ENCODE measurements at places on chromosomes 4 and X.

GRCh38 chr4:17336524-17336961, 175.3 kb downstream of the QDPR start:
- no peak for DNase-seq

- DNase-seq = no peak
Observed at GRCh38 chr4:31272331-31273061, 552.3 kb downstream of the PCDH7 start.

- no peak for DNase-seq
Observed at GRCh38 chr4:140227286-140227685, 73.3 kb upstream of the MAML3 start.

DNA sequence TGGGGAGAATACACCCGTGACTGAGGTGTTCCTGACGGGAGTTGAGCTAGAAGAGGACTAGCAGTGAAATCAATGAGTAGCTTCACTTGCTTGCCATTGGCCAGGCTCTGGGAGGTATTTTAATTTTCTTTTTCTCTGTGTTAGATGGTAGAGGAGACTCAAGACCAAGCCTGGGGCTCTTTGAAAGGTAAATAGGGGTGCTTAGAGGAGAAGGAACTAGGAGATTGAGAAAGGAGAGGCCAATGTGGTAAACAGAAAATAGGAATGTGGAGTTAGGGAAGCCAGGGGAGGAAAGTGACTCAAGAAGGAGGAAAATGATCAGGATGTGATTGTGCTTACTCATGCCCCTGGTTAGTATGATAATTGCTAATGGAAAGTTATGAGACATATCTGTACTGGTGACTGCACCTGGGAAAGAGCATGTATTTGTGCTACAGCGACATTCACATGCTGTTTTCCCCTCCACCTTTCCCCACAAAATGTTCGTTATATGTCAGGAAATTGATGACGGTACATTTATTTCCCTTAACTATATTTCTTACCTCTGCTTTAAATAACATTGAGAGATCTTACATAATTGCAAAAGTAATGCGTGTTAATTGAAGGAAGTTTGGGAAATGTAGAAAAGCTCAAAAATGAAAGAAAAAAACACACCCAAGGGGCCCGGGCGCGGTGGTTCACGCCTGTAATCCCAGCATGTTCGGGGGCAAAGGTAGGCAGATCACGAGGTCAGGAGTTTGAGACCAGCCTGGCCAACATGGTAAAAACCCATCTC, 16.9 kb upstream of the LRBA start:
- no peak for DNase-seq

GRCh38 chr4:163448540-163449203, 24.9 kb downstream of the TKTL2 start:
- DNase-seq = no peak

- DNase-seq = no peak
Observed at GRCh38 chr4:18880871-18881270, 859.3 kb upstream of the LCORL start.

GRCh38 chr4:18508786-18509185, 487.2 kb upstream of the LCORL start:
- no peak for DNase-seq

DNA sequence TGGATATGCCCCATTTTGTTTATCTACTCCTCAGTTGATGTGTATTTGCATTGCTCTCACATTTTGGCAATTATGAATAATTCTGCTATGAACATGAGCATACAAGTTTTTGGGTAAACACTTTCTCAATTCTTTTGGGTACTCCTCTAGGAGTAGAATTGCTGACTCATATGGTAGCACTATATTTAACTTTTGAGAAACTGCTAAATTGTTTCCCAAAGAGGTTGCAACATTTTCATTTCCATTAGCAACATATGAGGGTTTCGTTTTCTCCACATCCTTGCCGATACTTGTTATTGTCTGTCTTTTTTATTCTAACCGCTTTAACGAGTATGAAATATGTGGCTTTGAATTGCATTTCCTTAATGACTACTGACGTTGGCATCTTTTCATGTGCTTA, 185.4 kb downstream of the TSPAN5 start:
- no peak for DNase-seq

DNA sequence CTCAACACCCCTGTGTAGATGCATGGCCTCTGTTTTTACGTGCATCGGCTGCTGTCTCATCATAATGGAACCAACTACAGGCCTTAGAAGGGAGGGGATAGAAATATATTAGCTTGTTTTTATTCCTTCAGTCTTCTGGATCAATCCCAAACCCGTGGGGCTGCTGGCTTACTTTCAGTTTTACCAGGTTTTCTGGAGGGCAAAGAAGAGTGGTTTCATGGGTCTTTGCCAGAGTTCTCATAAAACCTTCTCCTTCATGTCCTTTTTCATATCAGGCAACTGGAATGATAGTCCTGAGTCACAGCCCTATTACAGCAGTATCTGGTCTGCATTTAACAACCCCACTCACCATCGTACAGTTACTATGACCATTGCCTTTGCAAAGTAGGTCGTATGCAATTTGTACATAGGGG, 34.6 kb downstream of the PPP2R2C start:
- no peak for DNase-seq

DNA sequence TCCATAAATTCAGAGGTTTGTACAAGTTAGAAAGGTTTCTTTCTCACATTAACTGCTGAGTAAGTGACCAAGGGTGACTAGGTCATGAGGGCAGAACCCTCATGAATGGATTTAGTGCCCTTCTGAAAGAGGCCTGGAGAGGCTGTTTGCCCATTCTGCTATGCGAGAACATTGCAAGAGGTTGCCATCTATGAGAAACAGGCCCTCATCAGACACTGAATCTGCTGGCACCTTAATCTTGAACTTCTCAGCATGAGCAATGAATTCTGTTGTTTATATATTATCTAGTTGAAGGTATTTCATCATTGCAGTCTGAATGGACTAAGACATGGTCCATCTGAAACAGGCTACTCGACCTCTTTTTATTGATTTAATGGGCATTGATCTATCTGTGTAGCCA, 96.2 kb upstream of the GPRIN3 start:
- no peak for DNase-seq

DNA sequence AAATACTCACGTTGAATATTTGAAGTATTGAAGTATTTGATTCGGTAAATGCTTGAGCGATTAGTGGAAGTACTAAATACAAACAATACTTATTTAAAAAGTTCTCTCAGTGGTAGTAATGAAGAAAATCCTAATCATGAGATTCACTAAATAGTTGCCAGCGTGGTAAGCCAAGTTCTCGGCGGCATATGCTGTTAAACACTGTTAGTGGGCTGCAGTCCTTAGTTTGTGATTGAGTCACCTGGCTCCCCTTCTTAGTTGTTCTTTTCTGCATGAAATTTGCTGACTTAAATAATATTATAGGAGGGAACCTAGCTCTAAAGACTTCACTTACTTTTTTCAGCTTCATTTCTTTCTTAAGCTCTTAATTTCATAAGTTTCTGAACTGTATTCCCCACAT, 51.4 kb downstream of the STIM2 start:
- no peak for DNase-seq

DNA sequence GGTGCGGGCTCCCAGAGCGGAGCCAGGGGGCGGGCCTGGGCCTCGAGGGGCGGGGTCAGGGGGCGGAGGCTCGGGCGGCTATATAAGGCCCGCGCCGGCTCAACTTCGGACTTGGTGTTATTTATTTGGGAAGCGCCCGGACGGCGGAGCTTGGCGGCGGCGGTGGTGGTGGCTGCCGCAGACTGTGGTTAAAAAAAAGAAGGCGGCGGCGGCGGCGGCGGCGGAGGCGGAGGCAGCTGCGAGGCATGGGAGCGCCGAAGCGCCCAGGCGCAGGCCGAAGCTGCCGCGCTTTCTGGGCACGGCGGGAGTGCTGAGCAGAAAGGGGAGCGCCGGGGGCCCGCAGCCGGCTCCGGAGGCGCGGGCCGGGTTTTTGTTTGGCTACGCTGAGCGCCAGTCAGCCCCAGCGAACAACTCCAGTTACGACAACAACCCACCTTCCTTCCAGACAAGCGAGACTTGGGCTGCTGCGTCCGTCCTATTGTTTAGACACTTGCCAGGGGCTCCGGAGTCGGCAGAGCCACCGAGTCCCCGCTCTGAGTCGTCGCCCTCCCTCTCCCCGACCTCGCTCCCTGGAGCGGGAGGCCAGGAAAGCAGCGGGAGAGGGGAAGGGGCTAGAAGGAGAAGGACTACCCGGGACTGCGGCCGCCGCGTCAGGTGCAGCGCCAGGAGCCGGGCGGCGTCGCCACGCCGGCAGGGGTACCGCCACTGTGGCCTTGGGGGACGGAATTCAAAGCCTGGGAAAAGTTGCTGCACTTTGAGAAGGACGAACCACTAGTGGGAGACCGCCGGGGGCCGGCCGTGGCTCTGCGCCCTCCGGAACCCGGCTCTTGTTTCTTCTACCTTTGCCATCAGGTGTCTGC, at the start of gene SLIT2:
TSS of gene SLIT2 (plus strand) at position 110 of the 860 bp plus-strand sequence. CDS start 1,911 bp downstream, outside the sequence.
- no peak for DNase-seq

- no peak for DNase-seq
Observed at GRCh38 chr4:121408-122084, 2.8 kb upstream of the ZNF718 start.

- DNase-seq = no peak
Observed at GRCh38 chr4:139470997-139471665, 17.2 kb downstream of the RAB33B start.

DNA sequence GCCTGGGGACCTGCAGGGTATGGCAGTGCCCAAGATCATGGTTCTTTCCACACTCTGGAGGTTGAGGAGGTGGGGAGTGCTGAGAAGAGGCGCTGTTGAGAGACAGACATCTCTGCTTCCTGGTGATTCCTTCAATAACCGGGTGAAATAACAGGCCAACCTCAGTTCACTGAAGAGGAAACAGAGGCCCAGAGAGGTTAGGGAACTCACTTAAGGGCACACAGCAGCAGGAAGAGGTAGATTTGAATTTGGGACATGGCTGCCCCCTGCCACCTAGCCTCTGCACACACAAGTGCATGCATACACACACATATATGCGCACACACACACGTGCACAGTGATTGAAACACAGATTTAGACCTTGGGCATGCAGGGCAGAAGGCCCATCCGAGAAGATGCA, 24.9 kb upstream of the HMX1 start:
- DNase-seq = no peak

- no peak for DNase-seq
Observed at GRCh38 chr4:112526061-112526460, 10.1 kb upstream of the NEUROG2 start.

GRCh38 chrX:85611926-85612325, 232.5 kb upstream of the POF1B start:
- DNase-seq = no peak

DNA sequence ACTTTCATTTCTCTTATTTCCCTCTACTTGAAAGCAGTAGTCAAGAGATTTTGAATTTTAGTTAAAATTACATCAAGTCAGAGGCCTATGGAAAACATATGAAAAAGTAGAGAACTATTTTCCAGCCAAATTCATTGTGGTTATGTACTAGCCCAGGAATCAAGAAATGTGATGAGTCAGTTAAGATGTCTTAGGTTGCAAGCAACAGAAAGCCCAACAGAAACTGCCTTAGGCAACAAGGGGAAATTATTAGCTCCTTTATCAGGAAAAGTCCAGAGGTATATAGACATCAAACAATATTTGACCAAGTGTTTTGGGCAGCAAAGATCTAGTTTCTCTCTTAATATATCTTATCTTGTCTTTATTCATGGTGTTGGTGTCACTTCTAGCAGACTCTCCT, 37.8 kb upstream of the FRMD7 start:
- no peak for DNase-seq

DNA sequence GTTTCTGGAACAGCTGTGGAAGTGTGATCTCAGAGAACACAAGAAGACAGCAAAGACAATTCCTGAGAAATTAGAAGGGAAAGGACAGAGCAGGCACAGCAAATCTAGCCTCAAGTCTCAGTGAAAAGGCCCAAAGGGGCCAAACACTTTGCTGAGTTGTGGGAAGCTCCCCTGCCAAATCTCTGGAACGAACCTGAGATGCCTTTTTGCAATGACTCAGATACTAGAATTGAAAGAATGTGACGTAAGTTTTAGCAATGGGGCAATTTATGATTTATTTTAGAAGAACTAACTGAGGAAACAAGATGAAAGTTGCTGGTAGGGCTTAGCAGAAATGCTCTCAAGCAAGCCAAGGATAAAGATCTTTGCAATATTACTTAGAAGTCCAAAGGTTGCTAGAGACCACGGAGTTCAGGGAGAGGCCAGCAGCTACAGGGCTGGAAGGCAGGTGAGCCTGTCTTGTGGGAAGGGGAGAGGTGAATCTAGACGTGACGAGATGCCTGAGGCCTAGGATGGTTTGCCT, 92.8 kb downstream of the AMELX start:
- DNase-seq = no peak

DNA sequence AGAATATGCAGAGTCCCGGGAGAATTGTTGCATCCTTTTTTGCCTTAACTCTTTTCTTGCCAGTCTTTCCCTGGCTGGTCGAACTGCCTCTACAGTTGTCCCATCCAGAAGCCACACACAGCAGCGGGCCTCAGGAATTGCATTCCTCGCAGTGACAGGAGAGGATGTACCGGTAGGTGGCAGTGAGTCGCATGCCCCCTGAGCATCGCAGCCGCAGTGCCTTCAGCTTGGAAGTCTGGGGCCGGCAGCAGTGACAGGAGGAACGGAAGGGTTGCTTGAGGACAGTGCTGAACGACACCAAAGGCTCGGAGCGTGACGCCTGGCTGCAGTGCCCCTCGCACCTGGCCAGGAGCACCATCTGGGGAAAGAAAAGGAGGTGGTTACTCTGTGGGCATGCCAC, 23.5 kb downstream of the NDP start:
- DNase-seq = peak; percentile 10

DNA sequence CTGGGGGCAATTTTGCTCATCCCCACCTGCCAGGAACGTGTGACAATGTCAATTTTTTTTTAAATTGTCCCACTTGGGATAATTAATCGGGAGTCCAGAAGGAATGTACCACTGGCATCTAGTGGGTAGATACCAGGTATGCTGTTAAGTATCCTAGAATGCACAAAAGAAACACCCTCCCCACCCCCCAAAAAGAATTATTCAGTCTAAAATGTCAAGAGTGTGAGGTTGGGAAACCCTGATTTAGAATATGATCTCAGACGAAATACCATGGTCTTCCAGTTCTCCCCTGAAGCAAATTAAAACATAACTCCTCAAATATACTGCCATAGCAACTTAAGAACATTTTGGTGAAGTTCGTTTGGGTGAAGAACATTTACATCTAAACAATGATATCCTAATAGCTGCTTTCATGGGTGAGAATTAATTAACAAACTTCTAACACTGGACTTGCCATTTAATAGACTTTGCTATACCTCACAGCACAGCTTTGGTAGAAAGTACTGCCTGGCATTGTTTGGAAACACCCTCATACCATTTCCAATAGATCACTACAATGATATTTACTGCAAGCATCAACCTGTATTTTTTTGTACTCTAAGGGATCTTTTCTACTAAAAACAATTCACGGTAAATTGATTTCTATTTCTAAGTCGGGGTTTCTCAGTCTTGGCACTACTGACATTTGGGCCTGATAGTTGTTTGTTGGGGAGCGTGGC, 36.5 kb downstream of the SH3RF1 start:
- no peak for DNase-seq

DNA sequence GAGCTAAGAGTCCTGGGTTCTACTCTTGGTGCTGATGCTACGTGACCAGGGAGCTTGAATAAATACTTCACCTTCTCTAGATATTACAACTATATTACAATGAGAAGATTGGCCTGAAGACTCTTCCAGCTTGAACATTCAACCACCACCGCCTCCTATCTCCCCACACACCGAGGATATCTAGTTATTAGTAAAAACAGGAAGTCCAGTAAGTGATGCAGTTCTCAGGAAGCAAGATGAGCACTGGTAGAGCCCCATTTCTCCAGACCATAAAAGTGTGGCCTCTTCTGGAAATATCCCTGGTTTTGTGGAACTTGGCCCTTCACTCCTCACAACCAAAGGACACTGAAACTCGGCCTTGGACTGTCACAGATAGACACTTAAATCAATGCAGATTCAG, 18.5 kb downstream of the PJA1 start:
- DNase-seq = no peak

GRCh38 chr4:77196866-77197265, 39.9 kb downstream of the CCNG2 start:
- no peak for DNase-seq

Data from C1 segment of cervical spinal cord (tissue), 14 donors.